ENCODE measurements at places on chromosomes 2 and 18.

DNA sequence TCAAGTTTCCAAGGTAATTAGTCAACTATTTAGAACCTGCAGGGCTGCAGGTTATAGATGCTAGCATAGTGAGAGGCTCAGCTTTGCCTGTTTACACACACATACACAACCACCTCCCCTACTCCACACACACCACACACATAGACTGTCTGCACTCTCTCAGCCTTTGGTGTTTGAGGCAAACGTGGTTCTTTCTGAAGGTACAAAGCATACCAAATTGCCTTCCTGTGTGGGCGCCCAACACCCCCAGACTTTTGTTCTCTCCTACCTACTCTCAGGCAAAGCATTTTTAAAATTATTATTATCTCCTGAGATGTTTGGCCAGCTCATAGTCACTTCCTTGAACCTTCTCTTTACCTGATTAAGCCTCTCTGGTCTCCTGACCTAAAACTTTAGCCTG lies 44.9 kb downstream of the MYO3B start:
- no peak for DNase-seq

- DNase-seq: no peak
Measured at GRCh38 chr2:192002418-192002817, 155.5 kb upstream of the CAVIN2 start.

DNA sequence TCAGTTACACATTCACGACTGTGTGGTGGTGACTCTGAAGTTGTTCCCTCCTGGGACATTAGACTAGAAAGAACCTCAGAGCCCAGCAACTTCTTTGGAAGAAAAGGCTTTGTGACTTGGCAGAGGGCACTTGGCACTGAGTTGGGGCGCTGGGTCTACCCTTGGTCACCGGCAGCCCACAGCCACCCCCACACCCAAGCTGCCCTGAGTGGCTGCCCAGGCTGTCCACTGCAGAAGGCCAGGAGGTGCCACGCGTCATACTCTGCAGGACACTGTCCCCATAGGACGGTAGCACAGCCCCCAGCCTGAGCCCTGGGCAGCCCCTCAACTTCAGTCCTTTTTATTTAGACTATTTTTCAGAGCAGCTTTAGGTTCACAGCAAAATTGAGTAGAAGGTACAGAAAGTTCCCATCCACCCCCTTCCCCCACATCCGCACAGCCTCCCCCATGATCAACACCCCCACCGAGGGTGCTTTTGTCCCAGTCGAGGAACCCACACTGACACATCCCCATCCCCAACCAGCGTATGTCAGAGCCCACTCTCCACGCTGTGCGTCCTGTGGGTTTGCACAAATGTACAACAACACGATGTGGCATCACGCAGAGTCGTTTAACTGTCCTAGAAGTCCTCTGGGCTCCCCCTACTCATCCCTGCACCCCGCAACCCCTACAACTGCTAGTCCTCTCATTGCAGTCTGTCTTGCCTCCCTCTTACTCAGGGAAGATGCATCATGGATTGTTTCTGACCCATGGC lies 1.1 kb downstream of the PRLH start:
- DNase-seq: no peak

GRCh38 chr2:148660999-148661398 lies 16.4 kb downstream of the EPC2 start:
- DNase-seq: no peak

- no peak for DNase-seq
Measured at GRCh38 chr2:179261151-179261825, 3.3 kb downstream of the SESTD1 start.

DNA sequence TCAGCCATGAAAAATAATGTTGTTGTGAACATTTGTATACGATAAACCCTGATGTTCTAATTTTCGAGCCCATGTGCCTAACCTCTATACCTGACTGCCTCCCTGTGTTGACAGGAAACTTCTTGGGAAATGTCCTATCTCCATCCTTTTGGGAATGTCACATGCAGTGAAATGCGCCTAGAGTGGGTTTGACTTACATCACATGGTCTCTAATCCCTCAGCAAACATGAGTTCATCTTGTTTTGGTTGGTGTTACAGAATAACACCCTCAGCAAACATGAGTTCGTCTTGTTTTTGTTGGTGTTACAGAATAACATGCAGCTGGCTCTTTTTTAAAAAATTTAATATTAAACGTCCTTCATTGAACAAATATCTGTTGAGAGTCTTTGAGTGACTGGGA lies 4.3 kb upstream of the UGT1A6 start:
- DNase-seq: no peak

DNA sequence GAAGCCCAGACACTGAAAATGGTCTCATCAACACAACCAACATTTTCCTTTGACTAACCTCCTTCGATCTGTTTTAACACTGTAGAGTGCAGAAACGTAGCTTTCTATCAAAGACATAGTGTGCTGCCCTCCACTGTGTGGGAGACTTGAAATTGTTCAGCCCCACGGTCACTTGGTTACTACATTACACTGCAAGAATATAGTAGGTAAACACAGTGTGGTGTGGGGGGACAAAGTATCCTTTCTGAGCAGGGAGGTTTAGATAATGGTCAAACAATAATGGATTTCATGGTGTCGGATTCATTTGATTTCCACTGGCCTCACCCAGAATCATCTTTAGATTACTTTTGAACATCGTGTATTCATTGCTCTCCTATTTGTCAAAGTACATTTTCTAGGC lies 181.0 kb downstream of the ERBB4 start:
- DNase-seq: no peak

GRCh38 chr18:1595195-1595594 lies 690.5 kb downstream of the ADCYAP1 start:
- DNase-seq: no peak

DNA sequence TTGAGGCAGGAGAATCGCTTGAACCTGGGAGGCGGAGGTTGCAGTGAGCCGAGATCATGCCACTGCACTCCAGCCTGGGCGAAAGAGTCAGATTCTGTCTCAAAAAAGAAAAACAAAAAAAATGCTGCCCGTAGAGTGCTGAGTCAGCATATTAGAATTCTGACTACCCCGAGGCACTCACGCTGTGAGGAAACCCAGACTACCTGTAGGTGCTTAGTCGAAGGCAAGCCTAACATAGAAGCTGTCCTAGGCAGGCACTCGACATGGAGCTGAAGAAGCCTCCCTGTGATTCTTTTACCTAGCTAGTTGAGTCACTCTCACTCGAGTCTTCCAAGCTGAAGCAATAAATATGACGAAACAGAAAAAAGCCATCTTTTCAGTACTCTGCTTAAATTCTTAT lies 1323.2 kb upstream of the DDX18 start:
- no peak for DNase-seq

GRCh38 chr2:208556983-208557484 lies 150.4 kb downstream of the PTH2R start:
- DNase-seq: no peak

DNA sequence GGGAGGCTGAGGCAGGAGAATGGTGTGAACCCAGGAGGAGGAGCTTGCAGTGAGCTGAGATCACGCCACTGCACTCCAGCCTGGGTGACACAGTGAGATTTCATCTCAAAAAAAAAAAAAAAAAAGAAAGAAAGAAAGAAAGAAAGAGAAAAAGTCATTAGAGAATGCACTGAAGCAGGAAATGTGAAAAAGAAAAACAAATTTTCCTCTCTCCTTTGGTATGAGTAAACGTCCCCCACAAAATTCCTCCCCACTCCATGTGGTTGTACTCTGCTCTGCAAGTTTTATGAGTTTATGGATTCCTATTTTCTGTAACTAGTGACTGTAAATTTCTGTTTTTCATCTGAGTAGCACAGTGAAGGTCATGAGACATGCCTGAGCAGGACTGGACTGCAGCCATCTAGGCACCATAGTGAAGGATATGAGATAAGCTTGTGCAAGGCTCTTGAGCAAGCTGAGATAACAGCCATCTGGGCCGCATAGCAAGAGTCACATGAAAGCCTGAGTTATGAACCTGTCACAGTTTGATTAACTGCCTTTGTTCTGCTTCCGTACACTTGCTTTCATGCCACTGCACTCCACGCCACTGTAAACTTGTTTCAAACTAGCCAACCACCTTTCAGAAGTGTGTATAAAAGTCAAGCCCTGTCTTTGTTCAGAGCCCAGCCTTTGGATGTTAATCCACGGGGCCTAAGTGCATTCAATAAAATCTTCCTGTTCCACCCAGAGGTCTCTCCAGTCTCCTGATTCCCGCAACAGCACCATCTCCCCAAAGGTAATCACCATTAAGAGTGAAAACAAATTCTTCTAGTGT lies 50.2 kb downstream of the SKA1 start:
- peak; percentile 13 for DNase-seq

DNA sequence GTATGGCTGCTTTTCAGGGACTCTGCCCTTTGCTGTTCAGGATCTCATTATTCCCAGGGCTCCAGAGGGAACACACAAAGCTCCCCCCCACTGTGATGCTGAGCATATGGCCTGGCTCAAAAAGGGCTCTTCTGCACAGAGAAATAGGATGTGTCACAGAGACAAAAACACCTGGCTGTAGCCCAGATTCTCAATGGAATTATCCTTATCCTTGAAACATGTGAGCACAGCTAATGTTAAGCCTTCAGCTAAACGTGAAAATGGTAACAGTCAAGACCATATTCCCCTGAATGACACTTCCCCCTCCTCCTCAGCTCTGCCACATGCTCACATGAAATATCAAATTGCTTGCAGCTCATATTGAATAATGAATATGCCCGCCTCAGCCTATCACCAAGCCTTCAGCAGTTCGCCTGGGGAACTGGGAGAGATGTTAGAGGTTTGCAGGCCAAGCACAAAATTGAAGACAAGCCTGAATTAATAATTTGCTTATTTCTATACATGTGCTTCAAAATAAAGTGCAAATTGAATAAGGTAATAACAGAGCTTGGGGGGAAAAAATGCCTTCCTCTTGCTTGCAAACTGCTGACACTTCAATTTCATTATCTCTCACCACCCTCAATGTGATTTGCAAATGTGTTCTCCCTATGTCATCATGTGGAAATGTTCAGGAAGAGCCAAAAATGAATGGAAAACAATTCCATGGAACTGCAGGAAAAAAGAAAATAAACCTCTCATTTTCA lies 181.0 kb upstream of the HNRNPA3 start:
- DNase-seq: no peak

- DNase-seq: no peak
Measured at GRCh38 chr2:141611176-141611571, 519.6 kb downstream of the LRP1B start.

GRCh38 chr18:75016025-75016717 lies 192.8 kb downstream of the PTGR3 start:
- no peak for DNase-seq

GRCh38 chr2:111091811-111092211 lies 28.9 kb upstream of the BCL2L11 start:
- no peak for DNase-seq

DNA sequence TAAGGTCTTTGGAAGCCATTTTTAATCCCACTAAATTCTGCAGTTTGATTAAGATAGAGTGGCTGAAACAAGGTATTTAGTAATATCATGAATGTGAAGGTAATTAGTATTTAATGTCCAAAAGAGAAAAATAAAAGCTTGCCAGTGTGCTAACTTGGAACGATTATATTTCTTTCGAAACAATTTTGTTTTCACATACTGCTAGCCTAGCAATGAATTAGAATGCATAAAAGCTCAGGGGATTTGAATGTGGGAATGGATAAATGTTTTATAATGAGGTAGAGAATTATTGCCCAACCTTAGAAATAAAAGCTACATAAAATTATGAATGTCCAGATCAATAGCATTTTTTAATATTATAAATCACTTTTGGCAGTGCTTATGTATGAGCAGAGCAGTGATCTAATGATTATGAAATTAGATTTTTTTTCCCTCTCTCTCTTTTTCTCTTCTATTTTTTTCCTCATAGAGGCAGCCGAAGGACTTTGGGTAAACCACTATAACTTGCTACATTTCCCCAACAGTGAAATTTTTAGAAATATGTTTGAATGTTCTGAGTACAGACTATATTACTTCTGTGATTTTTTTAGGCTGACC lies 75.5 kb downstream of the PLCL1 start:
- no peak for DNase-seq

DNA sequence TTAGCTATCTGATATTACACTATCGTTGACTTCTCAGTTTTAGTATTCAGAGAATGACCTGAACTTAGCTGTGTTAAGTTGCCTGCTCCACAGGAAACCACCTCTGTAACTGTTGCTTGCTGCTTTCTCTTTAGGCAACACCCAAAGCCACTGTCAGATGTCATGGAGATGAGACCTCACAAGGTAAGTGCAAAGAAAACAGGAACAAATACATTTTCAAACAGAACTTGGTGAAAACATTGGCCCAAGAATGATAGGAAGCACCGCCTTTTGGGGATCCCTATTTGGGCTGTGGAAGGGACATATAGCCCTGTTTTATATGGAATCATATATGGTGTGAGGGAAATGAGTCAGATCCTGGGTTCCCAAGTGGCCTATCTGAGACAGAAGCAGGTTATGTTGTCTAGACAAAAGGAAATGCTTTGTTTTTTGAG lies 143.4 kb downstream of the UBE2E3 start:
- DNase-seq: no peak

GRCh38 chr2:145961846-145962245 lies 1441.9 kb upstream of the ZEB2 start:
- no peak for DNase-seq

GRCh38 chr2:72278046-72278445 lies 130.4 kb upstream of the CYP26B1 start:
- no peak for DNase-seq

- DNase-seq: no peak
Measured at GRCh38 chr2:114238910-114239559, 203.4 kb upstream of the DPP10 start.

GRCh38 chr2:72004976-72005375 lies 142.7 kb downstream of the CYP26B1 start:
- no peak for DNase-seq

GRCh38 chr2:751474-751873 lies 74.3 kb upstream of the TMEM18 start:
- no peak for DNase-seq

- no peak for DNase-seq
Measured at GRCh38 chr2:68714866-68715265, 19.7 kb upstream of the ARHGAP25 start.

- peak; percentile 8 for DNase-seq
Measured at GRCh38 chr2:18301421-18302139, 258.9 kb downstream of the RDH14 start.

DNA sequence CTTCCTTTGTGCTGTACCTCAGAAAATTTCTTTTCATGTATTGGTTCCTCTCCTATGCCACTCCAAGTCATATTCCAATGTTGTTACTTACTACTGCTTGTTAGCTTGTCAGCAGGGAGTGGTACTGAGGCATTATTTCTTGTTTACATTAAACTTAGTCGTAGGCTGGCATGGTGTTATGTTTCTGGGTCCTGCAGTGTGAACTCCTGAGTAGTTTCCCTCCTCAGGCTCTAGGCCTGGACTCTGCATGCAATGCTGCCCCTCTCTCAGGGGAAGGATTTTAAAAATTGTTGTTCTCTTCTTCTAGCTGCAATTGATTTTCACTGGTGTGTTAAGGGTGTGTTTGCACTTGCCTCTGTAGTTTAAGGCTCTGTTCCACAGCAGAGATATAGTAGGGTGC lies 671.6 kb downstream of the PLCL1 start:
- no peak for DNase-seq
